ENCODE measurements at places on chromosomes 3 and 15.

- no peak for DNase-seq
These were observed 371.4 kb downstream of the ROBO2 start for GRCh38 chr3:77411334-77411733.

- no peak for DNase-seq
These were observed 23.8 kb upstream of the MYZAP start for GRCh38 chr15:57567891-57568290.

GRCh38 chr3:41064070-41064469 lies 135.2 kb upstream of the CTNNB1 start:
- no peak for DNase-seq

- no peak for DNase-seq
These were observed 248.3 kb downstream of the ADAMTS17 start for GRCh38 chr15:100093211-100094126.

- no peak for DNase-seq
These were observed 57.1 kb upstream of the POU1F1 start for GRCh38 chr3:87333393-87333892.

DNA sequence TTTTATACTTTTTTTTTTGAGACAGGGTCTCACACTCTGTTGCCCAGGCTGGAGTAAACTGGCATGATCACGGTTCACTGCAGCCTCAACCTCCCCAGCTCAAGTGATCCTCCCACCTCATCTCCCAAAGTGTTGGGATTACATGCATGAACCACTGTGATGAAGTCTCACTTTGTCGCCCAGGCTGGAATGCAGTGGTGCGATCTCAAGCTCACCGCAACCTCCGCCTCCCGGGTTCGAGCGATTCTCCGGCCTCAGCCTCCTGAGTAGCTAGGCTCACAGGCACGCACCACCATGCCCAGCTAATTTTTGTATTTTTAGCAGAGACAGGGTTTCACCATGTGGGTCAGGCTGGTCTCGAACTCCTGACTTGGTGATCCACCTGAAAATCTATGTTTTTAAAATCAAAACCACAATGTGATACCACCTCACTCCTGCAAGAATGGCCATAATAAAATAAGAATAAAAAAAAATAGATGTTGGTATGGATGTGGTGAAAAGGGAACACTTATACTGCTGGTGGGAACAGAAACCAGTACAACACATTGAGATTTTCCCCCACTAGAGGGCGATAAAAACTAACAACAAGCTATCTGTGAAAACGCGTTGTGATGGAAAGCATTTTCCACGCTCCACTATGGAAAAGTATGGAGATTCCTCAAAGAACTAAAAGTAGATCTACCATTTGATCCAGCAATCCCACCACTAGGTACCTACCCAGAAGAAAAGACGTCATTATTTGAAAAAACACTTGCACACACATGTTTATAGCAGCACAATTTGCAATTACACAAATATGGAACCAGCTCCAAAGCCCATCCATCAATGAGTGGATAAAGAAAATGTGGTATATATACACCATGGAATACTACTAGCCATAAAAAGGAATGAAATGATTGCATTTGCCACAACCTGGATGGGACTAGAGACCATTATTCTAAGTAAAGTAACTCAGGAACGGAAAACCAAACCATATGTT lies 26.8 kb upstream of the OCA2 start:
- peak; percentile 30 for DNase-seq

GRCh38 chr15:33112541-33113105 lies 81.9 kb downstream of the FMN1 start:
- DNase-seq, result no peak

DNA sequence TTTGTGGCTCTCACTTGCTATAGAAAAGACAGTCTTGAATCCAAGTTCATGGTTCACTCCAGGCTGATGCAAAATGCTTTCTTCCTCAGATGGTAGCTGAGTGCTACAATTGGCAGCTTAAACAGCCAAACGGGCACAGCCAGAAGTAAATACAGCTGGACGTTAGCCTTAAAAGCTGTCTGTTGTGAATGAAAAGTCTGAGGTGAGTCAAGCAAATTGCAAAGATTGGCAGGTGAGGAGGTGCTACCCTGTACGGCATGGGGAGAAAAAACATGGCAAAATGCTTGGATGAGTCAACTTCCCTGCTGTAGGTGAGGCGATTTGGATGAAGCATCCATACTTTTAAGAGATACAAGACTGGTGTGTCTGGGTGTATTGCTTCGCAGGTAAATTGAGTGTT lies 40.5 kb downstream of the IL5RA start:
- DNase-seq, result no peak

DNA sequence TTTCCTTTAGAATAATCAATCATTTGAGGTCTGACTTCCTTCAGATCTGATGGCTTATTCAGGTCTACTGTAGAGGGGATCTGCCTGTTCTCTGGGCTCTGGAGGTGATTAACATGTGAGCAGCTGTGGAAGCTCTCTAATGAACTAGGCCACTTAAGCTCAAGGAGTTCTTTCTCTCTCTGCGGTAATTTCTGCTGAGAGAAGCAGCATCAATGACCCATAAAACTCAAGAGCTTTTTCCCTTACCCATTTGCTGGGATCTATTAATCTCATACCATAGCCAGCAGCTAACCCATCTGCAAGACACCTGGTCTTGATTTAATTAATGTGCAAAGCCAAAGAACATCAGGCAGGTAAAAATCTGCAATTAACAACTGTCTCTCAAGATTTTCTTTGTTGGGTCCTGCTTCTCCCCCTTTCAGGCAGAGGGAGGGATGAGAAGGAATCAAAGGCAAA lies 73.2 kb upstream of the DLG1 start:
- no peak for DNase-seq

DNA sequence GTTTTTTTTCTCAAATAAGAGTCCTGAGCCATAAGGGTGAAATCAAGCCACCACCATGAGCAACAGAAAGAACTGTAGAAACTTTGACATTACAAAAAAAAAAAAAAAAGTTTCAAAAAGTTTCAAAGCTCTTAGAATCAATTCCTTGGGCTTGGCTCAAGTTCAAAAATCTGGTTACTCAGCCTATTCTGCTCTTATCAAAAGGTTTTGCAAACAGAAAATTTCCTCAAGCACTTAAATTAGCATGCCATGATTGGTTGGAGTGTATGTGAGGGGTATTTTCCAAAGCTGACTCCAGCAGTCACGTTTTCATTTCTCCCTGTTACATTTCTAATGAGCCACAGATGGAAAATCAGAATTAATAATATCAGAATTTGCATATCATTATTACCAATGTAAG lies 12.1 kb upstream of the PEX5L start:
- DNase-seq, result no peak

- DNase-seq, result no peak
These were observed 1441.5 kb downstream of the OTOL1 start for GRCh38 chr3:162938083-162938482.

DNA sequence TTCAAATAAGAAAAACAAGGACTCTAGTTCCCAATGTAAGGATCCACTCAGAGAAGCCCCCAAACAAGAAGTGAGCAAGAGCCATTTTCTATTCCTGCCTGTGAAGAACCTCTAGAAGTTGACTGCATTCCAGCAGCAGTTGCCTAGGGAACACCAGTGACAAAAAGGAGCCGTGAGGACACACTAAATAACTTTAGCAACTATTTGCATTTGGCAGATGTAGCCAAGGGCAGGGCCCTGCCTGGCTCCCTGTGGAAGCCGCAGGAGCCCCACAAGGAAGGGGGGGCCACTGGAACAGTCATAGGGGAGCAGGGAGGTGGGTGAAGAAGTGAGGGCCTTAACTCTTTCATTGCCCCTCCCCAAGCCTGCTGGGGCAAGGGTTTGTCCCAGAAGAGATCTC lies 470.2 kb upstream of the PROK2 start:
- DNase-seq, result no peak

GRCh38 chr15:93520206-93520605 lies 431.2 kb upstream of the RGMA start:
- DNase-seq, result no peak

GRCh38 chr3:29772436-29772835 lies 491.6 kb downstream of the RBMS3 start:
- DNase-seq, result no peak
